ENCODE measurements at places on chromosomes 2 and 18. TPM values are rescaled to one million over a fixed set of nuclear protein-coding genes. Genes with fewer than 3 reads are reported as not detected.

The LRRC30 gene
- total RNA-seq: not detected

GRCh38 chr2:233513953-233514655 lies 52.5 kb downstream of the USP40 start:
- H3K4me1 ChIP-seq: no peaks in the 10 kb centered on the region
- H3K27ac ChIP-seq: no peak overlapping the region
- H3K36me3 ChIP-seq: 0 out of 2 replicates have a peak, but pooled peaks cover 6% of the 10 kb centered on the region
- no peak overlapping the region for H3K4me3 ChIP-seq
- no peaks in the 10 kb centered on the region for H3K27me3 ChIP-seq
- no peak for DNase-seq

GRCh38 chr2:119431976-119432850 lies 559 bp downstream of the TMEM37 start:
- DNase-seq: no peak
- peak overlapping the region; percentile 57 for H3K4me3 ChIP-seq
- no peaks in the 10 kb centered on the region for H3K27me3 ChIP-seq
- no peaks in the 10 kb centered on the region for H3K36me3 ChIP-seq

GRCh38 chr18:1014951-1015624 lies 110.4 kb downstream of the ADCYAP1 start:
- no peaks in the 10 kb centered on the region for H3K4me1 ChIP-seq
- no peaks in the 10 kb centered on the region for H3K27me3 ChIP-seq

The ASNSD1 gene
- total RNA-seq: 33.6 TPM

The AMER3 gene
- total RNA-seq: not detected

The GRB14 gene
- total RNA-seq: 6.3 TPM

- no peaks in the 10 kb centered on the region for H3K27me3 ChIP-seq
- no peak overlapping the region for H3K4me3 ChIP-seq
- no peak for DNase-seq
- H3K27ac ChIP-seq: no peak overlapping the region
Measured at GRCh38 chr2:225182126-225182525, 139.9 kb upstream of the DOCK10 start.
